ENCODE measurements at places on chromosomes 6 and 20.
A peak's percentile ranks its signal among the peaks of the same experiment; 100 is the strongest.

DNA sequence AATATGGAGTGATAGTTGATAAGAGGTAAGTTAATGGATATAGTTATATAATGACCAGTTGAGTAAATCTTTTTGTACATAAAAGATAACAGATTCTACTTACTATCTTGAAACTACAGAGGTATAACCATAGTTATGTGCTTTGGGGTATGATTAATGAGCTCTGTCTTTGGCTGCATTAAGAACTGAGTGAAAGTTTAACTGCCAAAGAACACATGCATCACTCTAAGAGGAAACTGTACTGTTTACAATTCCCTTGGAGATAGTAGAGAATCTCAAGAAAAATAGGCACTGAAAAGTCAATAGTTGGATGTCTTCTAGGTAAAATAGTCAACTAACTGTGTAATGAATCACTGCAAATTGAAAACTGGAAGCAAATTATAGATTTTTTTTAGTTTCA, 1129.5 kb downstream of the EPHA7 start:
- DNase-seq = no peak

DNA sequence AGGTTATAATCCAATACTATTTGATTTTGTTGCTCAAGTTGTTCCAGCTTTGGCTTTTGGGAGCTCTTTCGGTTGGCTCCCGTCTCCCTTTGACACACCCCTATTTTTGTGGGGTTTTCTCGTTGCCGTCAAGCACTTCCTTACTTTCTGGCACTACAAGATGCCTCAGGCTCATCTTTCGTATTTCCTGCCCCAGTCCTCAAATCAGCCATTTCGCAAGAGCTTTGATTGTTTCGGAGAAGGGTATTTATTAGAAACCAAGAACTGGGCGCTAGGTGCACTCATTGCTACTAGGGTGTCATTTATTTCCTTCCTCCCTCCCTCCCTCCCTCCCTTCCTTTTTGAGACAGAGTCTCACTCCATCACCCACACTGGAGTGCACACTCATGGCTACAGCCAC, 13.3 kb upstream of the SOX12 start:
- DNase-seq = no peak

DNA sequence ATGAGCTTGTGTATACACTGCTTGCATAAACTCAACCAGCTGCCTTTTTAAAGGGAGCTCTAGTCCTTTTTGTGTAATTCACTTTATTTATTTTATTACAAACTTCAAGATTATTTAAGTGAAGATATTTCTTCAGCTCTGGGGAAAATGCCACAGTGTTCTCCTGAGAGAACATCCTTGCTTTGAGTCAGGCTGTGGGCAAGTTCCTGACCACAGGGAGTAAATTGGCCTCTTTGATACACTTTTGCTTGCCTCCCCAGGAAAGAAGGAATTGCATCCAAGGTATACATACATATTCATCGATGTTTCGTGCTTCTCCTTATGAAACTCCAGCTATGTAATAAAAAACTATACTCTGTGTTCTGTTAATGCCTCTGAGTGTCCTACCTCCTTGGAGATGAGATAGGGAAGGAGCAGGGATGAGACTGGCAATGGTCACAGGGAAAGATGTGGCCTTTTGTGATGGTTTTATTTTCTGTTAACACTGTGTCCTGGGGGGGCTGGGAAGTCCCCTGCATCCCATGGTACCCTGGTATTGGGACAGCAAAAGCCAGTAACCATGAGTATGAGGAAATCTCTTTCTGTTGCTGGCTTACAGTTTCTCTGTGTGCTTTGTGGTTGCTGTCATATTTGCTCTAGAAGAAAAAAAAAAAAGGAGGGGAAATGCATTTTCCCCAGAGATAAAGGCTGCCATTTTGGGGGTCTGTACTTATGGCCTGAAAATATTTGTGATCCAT, 15.3 kb downstream of the TNFAIP3 start:
- peak; percentile 42 for DNase-seq

DNA sequence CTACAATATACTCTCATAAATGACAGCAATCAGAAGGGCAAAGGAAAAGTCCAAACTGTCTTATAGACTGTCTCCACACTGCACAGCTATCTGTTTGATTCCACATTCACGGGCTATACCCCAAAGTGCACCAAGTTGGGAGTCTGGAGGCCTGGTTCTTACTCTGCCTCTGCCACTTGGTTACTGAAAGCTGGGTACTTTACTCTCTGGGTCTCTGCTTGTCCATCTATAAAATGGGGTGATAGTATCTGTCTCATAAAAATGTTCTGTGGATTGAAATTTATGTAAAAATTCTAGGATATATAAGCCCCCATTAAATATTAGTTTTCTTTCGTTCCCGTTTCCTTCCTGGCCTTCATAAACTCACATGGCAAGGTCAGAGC, 86.5 kb downstream of the CD164 start:
- DNase-seq = no peak

DNA sequence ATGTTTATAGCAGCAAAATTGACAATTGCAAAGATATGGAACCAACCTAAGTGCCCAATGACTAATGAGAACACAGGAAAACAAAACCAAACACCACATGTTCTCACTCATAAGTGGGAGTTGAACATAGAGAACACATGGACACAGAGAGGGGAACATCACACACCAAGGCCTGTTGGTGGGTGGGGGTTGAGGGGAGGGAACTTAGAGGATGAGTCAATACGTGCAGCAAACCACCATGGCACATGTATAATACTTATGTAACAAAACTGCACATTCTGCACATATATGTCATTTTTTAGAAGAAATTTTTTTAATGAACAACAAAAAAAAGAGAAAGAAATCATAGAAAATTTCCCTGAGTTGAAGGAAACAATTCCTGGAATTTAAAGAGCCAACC, 3.9 kb downstream of the EPM2A start:
- DNase-seq = no peak

GRCh38 chr20:56369179-56369578, 10.4 kb downstream of the FAM210B start:
- DNase-seq = no peak

- no peak for DNase-seq
These were observed 48.1 kb downstream of the ERMARD start for GRCh38 chr6:169799474-169799926.

- no peak for DNase-seq
These were observed 4.9 kb downstream of the TM9SF4 start for GRCh38 chr20:32114305-32114960.

DNA sequence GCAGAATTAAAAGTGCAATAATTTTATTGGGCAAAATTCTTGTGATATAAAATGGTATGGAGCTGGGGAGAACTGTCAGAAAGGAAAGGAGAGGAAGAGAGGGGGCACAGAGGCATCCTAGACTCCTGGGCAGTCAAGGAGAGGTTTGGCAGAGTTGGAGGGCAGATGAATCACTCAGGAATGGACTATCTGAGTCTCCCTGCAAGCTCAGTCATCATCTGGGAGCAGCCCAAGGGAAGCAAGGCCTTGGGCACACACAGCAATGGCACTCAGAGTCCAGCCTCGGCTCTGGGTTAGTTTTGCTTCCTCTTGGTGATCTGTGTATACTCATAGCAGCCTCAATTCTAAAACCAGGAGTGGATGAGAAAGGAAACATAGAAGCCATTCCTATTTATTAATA, 67.2 kb downstream of the SLC22A1 start:
- DNase-seq = no peak

- no peak for DNase-seq
These were observed 6.9 kb downstream of the RPL10A start for GRCh38 chr6:35474942-35475570.

DNA sequence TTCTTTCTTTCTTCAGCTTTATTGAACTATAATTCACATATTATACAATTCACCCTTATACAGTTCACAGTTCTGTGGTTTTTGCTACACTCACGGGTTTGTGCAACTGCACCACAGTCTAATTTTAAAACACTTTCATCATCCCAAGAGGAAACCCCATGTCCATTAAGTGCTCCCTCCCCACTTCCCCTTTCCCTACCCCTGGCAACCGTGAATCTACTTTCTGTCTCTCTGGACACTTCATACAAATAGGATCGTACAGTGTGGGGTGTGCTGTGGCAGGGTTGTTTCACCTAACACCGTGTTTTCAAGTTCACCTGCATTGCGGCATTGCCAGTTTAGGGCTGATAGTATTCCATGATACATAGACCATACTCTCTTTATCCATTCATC, 118.8 kb downstream of the PHACTR3 start:
- DNase-seq = no peak

DNA sequence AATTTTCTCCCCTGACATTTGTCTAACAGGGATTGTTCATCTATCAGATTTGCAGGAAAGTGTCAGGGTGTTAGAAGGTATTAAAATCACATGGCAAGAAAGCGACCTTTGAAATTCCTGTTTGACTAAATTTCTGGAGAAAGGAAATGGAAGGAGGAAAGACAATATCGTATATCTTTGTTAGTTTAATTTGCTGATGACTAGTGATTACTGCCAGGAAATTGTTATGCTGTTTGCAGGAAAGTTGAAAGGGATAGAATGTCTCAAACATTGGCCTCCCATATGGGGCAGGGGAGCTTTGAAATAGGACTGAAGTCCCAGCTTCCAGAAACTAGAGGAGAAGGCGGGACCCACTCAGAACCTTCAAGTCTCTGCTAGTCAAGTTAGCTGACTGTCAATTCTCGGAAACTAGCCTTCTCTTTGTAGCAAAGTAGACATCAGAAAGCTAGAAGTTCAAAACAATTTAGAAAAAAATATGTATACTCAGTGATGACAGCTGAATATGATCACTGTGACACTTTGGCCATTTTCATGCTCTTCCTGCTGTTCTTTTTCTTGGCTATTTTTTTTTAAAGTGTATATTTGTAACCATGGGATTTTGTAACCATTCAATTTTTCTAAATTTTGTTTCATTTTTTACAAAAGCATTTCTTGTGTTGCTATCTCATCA, 53.4 kb upstream of the RALGAPA2 start:
- no peak for DNase-seq

- DNase-seq = no peak
These were observed 155.4 kb upstream of the PLCB4 start for GRCh38 chr20:8913456-8913855.

DNA sequence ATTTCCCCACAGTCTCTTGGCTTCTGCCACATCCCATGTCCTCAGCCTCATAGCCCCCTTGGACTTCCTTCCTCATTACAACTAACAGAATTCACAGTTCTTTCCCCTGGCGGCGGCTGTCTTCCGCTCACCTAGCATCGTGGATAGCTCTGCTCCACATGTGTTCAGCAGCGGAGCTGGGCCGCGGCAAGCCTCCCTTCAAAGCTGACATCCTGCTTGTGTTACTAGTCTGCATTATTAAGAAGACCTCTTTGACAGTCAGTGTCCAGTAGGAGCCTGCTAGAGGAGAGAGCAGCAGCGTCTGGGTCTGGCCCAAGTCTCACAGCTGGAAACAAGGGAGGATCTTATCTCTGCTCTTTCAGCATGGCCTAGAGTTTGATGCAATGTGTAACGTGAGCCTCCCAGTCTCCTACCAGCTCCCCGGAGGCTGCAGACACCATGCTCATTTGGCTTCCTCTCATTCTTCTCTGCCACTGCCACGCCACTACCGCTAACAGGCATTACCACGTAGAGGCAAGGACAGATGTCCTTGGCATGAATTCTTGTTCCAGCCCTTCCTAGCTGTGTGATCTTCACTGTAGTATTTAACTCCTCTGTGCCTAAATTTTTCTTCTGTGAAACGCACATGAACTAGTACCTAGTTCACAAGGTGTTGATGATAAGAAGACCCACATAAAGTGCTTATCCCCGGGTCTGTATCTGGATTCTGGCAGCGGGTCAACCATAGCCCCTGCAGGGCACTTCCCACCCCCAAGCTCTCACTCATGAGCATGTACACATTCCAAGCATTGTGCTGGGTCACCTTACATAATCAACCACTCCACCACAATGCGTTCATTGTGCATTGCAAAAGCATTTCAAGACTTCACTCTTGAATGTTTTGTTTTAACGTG, 107.1 kb upstream of the BACH2 start:
- DNase-seq = no peak

GRCh38 chr20:21941941-21942805, 236.7 kb downstream of the PAX1 start:
- DNase-seq = no peak

- no peak for DNase-seq
These were observed 810.8 kb downstream of the GRIK2 start for GRCh38 chr6:102204351-102204750.

DNA sequence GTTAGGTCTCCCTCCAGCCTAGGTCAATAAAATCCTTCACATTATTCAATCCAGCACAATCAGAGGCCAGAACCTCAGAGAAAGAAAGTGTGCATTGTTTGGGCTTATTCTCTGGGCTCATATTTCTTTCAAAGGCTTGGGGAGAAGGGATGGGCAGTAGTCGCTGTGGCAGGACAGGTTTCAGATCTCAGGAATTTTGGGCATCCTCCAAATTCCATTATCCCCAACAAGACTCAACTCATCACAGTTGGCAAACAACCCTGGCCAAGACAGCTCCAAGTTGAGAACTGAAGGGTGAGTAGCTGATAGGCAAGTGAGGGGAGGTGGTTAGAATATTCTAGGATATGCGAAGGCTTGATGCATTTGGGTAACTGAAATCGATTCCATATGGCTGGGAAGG, 27.2 kb upstream of the CHD6 start:
- DNase-seq = no peak

GRCh38 chr6:33817489-33817888, 13.7 kb upstream of the MLN start:
- no peak for DNase-seq

GRCh38 chr6:166285233-166285632, 23.0 kb downstream of the PRR18 start:
- DNase-seq = no peak

- no peak for DNase-seq
These were observed 57.8 kb upstream of the C20orf144 start for GRCh38 chr20:33604084-33604990.

- DNase-seq = no peak
These were observed 373 bp upstream of the PCNA start for GRCh38 chr20:5120185-5120476.

DNA sequence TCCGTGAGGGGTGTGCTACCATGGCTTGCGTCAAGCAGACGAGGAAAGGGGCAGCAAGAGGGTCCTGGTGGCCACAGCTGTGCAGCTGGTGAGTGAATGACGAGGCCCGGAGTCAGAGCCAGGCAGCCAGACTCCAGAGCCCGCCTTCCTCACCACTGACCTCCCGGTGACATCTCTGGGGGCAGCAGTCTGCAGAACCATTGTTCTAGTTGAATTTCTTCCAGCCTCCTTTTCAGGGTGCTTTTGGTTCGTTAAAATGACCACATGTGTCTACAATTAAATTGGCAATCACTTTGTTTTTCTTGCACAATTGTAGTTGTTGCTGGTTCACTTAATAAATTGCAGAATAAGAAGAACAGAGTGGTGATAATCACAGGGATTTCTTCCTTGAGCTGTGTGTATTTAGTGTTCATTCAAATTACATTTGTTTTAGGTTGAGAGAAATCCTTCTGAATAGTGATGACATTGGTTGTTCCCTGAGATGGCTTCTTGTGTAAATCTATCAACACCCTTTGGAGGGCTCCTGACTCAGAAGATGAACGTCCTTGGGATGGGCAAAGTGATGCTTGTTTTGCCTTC, 96.4 kb downstream of the TULP4 start:
- DNase-seq = no peak

Measured in immature natural killer cell (primary cell).